ENCODE measurements at places on chromosomes 1 and 21.

DNA sequence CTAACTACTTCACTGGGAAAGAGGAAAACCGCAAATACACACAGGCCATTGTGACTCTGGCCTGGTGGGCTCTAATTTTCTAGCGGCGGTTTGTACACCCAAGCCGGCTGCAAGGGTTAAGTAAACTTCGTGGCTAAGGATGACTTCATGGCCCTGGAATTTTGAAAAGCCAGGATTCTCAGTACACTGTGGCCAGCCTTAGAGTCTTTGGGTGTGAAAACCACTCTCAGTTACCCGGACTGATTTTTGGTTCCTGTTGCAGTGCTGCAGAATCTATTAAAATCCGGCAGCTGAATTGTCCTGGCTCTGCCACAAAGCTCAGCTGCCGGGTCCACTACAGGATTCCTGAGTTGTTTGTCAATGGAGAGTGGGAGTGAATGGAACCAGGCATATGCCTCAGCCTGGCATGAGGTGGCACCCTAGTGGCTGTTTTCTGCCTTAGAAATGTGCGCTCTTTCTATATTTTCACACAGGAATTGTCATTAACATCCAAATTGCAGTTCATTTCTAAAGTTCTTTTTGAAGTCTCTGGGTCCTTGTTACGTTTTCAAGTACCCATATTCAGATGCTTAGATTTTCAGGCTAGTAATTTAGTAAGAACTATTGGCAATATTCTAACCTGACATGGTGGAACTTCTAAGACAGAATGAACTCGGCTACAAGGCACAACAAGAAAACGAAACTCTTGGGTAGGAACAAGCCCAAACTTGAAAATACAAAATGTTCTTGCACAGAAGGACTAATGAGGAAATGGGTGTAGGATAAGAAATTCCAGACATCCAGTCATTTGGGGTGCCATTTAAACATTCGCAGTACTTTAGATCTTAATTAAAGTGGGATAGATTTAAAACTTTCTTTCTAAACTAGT, 255.9 kb downstream of the NFIA start:
- peak; percentile 26 for DNase-seq

DNA sequence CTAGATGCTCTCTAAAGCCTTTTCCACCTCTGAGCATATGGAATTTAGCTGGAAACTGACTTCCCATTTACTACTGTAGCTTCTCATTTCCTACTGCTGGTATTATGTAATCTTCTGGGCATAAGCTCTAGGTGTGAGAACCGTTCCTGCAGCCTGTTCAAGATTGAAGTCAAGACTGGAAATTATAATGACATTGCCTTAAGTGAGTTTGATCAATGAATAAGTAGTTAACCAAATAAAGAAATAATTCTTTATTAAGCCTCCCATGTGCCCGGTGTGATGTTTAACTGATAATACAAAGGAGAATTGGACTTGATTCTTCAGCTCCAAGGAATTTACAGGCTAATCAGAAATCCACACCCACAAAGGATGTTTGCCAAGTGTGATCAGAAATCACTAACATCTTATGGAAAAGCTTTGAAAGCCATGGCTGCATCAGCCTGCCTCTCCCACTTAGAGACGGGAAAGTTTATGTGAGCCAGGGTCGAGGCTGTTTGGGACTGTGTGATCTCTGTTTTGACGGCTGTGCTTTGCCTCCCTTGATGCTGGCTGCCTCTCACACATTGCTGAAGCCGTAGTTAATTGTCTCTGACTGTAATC, 36.4 kb upstream of the PRELP start:
- no peak for DNase-seq

DNA sequence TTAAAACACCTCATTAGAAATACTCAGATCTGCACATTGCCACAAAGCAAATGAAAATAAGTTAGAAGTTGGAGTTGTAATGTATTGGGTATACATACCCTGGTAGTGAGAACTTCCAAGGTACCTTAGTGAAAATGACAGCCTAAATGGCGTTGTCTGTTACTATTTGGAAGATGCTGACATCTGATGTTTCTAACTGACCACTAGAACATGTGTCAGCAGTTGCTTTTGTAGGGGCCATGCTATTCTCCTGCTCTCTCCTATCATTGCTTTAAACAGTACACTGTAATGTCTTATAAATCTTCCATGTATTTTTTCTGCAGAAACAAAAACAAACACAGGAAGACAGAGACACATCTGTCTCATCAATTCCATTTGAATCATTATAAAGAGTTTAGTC, 40.1 kb downstream of the LAMC1 start:
- no peak for DNase-seq

- DNase-seq: no peak
Measured at GRCh38 chr21:16378525-16378924, 648.7 kb downstream of the USP25 start.

DNA sequence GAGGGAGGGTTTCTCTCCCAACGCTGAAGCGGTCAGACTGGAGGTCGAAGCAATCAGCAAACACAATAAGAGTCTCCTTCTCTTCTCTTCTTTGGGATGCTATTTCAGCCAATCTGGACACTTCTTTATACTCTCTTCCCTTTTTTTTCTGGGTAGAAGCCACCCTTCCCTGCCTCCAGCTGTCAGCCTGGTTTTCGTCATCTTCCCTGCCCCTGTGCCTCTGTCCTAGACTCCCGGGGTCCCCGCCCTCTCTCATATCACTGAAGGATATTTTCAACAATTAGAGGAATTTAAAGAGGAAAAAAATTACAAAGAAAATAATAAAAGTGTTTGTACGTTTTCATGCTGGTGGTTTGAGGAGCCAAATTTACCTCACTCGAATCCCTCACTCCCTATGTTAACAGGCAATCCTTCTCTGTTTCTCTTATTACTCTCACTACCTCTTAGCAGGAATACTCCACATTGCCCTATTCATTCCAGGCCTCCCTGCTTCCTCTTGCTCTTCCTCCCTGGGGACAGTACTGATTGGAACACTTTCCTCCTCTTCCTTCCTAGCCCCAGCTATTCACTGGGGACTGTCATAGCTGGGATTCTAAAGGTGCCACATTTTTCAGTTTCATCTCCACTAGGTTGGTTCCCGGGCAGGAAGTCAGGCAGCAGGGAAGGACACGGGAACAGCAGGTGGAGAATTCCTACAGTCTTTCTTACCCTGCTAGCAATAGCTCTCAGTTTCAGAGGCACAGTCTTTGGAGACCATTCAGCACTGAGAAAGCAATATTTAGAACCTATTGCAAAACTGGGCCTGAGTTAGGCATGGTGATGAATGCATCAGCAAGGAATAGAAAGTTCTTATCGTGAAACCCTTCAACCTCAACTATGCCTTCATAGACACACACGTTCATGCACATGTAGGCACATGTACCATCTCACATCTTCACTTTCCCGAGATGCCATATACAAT, 288.0 kb downstream of the PBX1 start:
- DNase-seq: peak; percentile 62

GRCh38 chr21:41359286-41359685, 2.5 kb upstream of the MX2 start:
- no peak for DNase-seq

DNA sequence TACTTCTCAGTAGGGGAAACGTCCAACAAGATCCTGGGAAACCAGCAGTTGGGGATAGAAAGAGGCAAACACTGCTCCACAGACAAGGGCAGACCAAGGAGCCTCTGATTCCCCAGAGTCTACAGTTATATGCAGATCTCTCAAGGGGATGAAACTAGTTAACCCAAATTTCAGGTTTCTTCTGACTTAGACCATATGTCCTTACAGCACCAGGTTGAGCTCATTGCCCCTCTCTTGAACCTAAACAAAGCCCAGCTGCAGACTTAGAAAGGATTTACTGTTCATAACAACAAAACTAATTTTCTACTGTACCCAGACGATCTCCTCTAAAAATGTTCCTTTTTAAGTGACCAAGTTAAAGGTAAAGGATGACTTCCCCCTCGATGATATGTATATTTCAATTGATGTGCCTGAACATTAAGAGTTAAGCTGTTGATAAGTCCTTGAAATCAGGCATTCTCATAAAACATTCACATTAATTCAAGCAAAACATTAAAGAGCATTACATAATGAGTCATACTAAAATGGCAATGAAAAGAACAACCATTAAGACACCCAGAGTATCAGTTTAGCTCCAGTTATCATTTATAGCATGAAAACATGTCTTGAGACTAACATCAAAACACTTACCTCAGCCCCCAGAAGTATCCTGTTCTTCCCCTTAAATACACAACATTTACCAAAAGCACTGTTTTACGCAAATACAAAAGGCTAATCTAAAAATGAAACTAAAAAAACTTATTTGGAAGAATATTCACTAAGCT, 24.1 kb downstream of the SMYD3 start:
- DNase-seq: no peak

DNA sequence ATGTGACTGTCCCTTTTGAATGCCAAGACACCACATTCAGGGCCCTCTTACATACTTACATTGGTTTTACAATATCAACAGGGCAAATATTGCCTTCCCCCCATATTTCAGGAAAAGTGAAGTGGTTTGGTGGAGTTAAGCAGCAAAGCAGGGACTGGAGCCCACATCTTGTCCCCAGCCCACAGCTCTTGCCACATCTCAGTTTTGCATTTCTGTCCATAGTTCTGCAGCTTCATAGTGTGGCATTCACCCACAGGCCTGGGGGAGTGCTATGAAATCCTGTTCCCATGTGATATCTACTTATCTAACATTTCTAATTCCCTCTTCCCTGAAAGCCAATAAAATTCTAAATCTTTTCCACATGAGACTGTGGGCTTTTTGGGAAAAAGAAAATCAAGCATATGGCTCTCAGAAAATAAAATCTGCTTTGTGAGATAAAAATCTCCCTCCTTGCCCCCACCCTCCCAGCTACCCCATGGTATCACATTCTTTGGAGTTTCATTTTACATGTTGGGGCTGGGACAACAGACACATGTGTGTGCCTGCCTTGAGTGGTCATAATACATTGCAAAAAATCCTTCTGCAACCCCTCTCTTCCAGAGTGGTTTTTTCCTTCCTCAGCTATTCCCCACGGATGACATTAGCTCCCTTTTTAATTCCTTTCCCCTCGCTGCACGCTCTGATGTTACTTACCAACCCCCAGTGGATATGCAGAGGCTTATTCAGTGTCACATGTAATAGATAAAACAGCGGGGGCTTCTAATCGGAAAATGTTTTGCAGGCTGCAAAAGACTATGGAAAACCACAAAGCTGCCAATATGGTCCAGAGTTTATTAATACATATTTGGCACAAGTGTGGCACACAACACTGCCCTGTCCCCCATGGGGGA, 20.5 kb upstream of the CD2 start:
- DNase-seq: no peak

DNA sequence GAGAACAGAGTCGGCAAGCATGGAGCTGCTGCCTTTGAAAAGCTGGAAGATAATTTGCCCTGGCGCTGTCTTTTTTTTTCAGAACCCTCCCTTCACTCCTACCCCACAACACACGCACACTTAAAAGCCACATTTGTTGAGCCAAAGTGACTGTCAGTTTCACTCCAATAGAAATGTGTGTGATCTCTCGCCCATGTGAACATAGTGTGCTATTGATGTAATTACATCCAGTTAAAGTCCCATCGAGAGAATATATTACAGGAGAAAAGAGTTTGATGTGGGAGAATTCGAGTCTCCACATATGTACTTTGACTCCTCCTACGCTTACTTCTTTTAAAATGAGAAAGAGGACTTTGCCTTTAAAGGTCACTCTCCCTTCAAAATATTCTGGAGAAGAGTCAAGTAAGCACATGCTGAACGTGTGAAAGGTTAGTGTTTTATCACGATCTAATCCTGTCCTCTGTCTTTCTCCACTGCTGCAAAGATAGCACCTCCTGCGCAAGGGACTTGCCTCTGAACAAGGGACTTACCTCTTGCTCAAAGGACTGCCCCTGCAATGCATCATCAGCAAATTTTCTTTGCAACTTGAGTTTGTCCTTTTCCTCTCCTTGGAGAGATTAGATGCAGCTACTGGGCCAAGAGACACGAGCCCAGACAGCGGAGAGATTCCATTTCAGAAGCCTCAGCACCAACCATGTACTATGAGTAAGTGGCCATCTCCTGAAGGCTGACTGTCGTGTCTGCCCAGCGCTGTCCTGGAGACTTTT, 613.9 kb downstream of the PTPRU start:
- no peak for DNase-seq

DNA sequence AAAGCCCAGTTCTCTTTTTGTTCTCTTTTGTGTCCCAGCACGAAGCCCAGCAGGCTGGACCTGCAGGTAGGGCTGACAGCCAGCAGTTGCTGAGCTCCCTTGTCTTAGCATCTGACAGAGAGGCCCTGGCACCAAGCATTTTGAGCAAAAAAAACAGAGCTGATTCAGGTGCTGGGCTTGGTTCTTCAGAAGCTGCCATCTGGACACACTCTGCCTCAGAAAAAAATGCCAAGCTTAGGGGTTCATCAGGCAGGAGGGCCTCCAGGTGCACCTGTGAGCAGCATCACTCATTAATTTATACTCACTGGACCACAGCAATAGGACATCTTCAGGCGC, 167.1 kb upstream of the PLD5 start:
- no peak for DNase-seq

GRCh38 chr1:91541918-91542533, 41.4 kb downstream of the CDC7 start:
- no peak for DNase-seq

DNA sequence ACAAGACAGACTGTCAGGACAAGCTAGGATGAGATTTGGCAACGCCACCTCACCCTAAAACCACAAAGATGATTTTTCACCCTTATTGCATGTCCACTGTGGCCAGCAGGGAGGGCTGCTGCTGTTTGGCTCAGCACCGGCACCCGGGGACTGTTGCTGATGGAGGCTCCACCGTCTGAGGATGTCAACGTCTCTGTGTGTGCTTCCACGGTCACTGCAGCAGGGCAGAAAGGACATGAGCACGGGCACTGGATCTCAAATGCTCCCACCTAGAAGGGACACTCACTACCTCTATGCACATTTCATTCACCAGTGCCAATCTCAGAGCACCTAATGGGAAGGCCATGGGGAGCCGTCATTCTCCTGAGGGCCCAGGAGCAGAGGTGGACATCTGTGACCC, 599.6 kb downstream of the PTPRU start:
- no peak for DNase-seq

DNA sequence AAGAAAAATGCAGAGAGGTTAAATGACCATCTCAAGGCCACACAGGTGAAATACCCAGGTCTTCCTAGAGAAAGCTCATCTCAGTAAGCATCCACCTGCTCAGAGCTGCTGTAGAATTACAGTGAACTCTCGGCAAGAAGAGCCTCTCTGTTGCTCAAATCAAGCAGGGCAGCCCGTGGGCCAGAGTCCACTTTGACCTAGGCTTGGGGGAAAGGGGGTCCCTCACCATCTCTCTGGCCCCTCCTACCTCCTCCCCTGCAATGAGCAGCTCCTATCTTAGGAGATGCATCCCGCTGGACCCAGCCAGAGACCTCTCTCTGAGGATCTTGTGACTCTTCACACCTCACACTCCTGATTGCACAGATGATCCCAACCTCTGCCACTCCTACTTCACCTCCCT, 364.7 kb downstream of the PTPRU start:
- DNase-seq: no peak

GRCh38 chr1:227315629-227316346, 2.5 kb downstream of the CDC42BPA start:
- peak; percentile 12 for DNase-seq

Measured in SK-N-DZ (cell line).